ENCODE measurements at places on chromosomes 2 and 18. TPM values are rescaled to one million over a fixed set of nuclear protein-coding genes. Genes with fewer than 3 reads are reported as not detected.

Gene CHRNG
- 2.2 TPM for polyA plus RNA-seq

Gene GAL3ST2
- polyA plus RNA-seq: 0.16 TPM

Gene CAVIN2
- 47.6 TPM for polyA plus RNA-seq

Gene TANC1
- polyA plus RNA-seq: 59.8 TPM

Gene FAM136A
- polyA plus RNA-seq: 78.2 TPM

Gene PLGLB2
- polyA plus RNA-seq: 5.0 TPM

DNA sequence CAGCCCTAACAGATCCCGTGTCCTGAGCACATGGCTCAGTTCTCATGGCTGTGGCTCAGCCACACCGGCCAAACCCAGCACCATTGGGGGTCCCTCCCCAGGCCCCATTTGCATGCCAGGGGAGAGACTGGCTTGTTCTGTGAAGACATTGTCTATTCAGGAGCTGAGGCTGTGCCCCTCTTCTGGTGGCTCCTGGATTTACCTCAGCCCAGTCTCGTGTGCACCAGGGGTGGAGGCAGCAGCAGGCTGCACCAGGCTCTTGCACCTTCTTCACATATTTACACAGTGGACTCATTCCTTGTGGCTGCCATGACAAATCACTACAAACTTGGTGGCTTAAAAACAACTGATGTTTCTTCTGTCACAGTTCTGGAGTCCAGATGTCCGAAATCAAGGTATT is 92.4 kb upstream of the ITGA6 start:
- no peak for DNase-seq

DNA sequence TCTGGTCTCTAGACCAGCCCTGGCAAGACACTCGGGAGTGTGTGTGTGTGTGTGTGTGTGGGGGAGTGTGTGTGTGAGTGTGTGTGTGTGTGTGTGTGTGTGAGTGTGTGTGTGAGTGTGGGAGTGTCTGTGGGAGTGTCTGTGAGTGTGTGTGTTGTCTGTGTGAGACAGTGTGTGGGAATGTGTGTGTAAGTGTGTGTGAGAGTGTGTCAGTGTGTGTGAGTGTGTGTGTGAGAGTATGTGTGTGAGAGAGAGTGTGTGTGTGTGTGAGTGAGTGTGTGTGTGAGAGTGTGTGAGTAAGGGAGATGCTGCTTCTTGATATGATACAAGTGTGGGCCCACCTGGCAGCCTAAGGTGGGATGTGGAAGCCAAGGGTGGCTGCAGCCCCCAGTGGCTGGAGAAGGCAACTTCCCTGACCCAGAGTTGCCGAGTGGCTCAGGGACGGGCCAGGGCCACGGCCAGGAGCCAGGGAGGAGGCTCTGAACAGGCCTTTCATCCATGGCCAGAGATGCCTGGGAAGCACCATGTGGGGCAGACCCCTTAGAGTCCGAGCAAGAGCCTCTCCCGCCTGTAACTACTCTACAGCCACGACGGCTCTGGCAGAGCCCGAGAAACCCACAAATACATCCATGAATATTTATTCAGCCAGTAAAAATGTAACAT is 159.3 kb upstream of the MYCN start:
- no peak for DNase-seq

DNA sequence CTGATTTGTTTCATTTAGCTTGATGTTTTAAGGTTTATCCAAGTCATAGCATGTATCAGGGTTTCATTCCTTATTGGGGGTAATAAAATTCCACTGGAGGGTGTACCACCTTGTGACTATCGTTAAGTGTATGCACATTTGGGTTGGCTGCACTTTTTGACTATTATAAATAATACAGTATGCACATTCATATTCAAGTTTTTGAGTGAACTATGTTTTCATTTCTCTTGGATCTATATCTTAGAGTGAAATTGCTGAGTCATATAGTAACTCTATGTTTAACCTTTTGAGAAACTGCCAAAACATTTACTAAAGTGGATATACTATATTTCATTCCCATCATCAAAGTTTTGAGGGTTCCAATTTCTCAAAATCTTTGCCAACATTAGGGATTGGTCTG is 952.7 kb downstream of the TDRD15 start:
- DNase-seq: no peak

- DNase-seq: no peak
Observed at GRCh38 chr18:72375618-72376017, 168.5 kb downstream of the CBLN2 start.

DNA sequence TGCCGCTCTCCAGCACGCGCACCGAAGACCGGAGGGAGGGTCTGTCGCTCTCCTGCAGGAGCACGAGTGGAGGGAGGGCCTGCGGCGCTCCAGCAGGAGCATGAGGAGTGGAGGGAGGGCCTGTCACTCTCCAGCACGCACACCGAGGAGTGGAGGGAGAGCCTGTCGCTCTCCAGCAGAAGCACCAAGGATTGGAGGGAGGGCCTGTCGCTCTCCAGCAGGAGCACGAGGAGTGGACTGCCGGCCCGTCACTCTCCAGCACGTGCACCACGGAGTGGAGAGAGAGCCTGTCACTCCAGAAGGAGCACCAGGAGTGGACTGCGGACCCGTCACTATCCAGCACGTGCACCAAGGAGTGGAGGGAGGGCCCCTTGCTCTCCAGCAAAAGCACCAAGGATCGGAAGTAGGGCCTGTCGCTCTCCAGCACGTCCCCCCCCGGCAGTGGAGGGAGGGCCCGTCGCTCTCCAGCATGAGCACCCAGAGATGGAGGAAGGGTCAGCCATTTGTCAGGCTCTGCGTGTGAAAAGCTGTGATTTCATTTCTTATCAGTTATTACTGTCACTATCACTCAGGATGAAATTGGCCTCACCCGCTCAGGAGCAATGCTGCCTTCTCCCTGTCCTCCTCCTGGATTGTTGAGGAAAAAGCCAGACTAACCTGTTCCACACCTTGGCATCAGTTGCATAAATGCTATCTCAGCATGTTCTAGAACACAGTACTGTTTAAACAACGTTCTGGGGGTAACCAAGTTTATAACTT is 35.9 kb downstream of the ADI1 start:
- no peak for DNase-seq

DNA sequence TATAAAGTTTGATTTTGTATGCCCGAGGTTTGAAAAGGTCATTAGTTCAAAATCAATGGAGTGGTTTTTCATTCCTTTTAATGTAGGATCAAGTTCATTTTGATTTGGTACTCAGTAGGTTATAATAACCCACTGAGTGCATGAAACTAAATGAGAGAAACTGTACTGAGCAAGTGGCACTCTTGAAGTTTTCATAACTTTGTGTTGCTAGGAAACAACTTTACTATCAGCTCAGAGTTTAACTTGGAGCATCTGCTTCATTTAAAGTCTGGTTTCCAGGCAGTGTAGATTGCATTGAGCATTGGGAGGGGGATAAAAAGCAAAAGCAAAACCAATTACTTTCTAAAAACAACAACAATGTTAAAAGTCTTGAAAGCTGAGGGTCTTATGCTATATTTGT is 1361.6 kb upstream of the CHAC2 start:
- DNase-seq: no peak

GRCh38 chr2:3305952-3306351 is 71.7 kb downstream of the EIPR1 start:
- no peak for DNase-seq

GRCh38 chr2:121944072-121944831 is 188.8 kb downstream of the TSN start:
- no peak for DNase-seq

DNA sequence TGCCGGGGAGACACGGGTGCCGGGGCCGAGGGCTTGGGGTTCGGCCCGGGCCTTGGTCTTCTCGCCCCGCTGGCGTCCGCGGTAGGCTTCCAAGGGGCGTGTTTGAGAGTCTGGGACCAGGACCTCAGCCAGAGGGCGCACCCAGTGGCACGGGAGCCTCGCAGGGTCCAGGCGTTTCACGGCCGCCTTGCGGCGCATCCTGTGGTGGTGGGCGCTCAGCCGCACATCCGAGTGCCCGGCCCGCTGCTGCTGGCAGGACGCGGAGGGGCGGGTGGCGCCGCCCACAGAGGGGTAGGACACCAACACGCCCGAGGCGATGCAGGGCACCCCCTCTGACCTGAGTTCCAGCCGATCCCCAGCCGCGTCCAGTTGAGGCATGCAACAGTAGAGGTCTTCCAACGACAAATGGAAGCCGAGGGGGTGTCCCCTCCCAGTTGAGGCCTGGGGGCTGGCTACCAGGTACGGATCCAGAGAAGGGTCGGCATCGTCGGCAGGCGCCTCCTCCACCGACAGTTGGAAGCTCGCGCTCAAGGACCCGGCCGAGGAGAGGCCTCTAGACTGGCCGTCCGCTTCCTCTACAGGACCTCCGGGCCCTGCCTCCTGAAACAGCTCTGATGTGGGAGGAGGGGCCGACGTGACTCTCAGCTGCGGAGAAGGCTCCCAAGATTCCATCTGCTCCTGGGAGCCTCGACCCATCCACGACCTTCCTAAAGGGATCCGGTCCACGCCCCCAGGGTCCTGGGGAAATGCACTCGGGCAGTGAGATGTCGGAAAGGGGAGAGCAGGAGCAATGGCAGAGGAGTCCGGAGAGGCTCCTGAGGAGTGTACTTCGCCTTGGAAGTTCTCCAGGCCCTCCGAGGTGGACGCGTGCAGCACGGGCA is 6.3 kb downstream of the C2orf81 start:
- DNase-seq: no peak

DNA sequence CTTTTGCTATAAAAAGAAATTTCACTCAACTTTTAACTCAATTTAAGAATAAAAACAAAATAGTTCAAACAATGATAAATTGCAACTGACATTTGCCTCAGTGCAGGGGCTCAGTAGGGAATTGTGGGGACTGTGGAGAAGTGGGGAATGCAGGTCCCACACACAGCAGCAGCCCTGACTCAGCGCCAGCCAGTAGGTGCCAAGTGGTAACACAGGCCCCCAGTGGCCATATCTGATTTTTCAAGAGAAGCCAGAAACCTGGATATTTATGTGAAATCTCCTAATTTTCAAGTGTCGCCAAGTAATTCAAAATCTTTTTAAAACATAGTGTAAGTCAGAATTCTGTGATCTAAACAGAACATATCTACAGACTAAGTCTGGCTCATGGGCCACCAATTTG is 186.3 kb downstream of the EN1 start:
- no peak for DNase-seq

DNA sequence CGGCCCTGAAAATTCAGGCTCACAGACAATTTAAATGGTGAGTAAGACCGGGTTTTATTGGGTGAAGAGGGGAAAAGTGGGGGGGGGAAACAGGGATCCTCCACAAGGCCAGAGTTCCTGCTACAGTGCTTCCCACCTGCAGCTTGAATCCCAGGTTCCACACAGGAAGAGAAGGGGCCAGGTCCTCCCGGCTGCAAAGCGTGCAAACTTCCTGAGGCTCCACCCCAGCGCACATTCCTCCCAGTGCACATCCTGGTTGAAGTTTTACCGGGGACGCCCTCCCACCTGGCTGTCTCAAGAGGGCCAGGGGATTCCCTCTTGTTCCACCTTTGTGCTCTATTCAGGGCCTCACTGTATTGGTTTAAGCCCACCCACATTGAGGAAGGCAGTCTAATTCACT is 347.7 kb upstream of the REG3G start:
- DNase-seq: no peak
